ENCODE measurements at places on chromosomes 7 and 10. TPM values are rescaled to one million over a fixed set of nuclear protein-coding genes. Genes with fewer than 3 reads are reported as not detected.

Gene LRIT1
- not detected for total RNA-seq

Gene TYW1B
- 5.1 TPM for total RNA-seq

Gene PAX2
- total RNA-seq: not detected

Gene DYNC1I1
- 0.69 TPM for total RNA-seq

Gene SUGCT
- total RNA-seq: 16.0 TPM

Gene ASIC3
- 0.05 TPM for total RNA-seq

Gene TCTN3
- total RNA-seq: 42.4 TPM

Gene CHRM2
- 6.2 TPM for total RNA-seq

Gene AGR3
- total RNA-seq: not detected

Gene ANKRD7
- total RNA-seq: 0.97 TPM

Gene SYNPO2L
- 0.42 TPM for total RNA-seq

Gene SPDYE5
- total RNA-seq: not detected

Gene CYP26C1
- total RNA-seq: 0.09 TPM

Gene ITPRIP
- total RNA-seq: 18.7 TPM

Gene FAM25G
- not detected for total RNA-seq

Gene MEPCE
- total RNA-seq: 17.9 TPM

Gene INA
- total RNA-seq: 0.30 TPM

Gene KNDC1
- total RNA-seq: 3.0 TPM

Gene ELOVL3
- total RNA-seq: 2.4 TPM

Gene IFIT3
- total RNA-seq: 7.2 TPM

Gene PIK3CG
- total RNA-seq: not detected

Gene FAM131B
- 4.0 TPM for total RNA-seq

Gene ATOH7
- total RNA-seq: not detected

Gene DNA2
- total RNA-seq: 8.9 TPM

Gene SLC26A5
- total RNA-seq: not detected

Gene FGFR2
- 9.2 TPM for total RNA-seq

Gene ZDHHC4
- total RNA-seq: 52.9 TPM

Gene ZNF853
- 5.3 TPM for total RNA-seq

Gene MRLN
- total RNA-seq: not detected

Gene NPSR1
- total RNA-seq: not detected

Gene LIPF
- total RNA-seq: not detected

Gene AGAP5
- 2.7 TPM for total RNA-seq

Gene MYO1G
- total RNA-seq: 0.05 TPM

Gene NXPH1
- not detected for total RNA-seq

Gene LFNG
- total RNA-seq: 16.6 TPM

Gene PVRIG
- not detected for total RNA-seq

Gene PLPP4
- total RNA-seq: 49.6 TPM

Gene OR2A1
- total RNA-seq: under 0.01 TPM

Gene ADIRF
- 1.5 TPM for total RNA-seq

Gene DHTKD1
- total RNA-seq: 25.3 TPM

Gene CNPY1
- not detected for total RNA-seq

Gene OR13A1
- not detected for total RNA-seq

Gene FAM25A
- not detected for total RNA-seq

Gene PSTK
- total RNA-seq: 5.0 TPM

Gene VWC2
- not detected for total RNA-seq

Gene CYP3A4
- total RNA-seq: not detected

Gene ADAM22
- 1.8 TPM for total RNA-seq

All from smooth muscle cell of the umbilical artery (primary cell).